ENCODE measurements at places on chromosomes 4 and X. TPM values are rescaled to one million over a fixed set of nuclear protein-coding genes. Genes with fewer than 3 reads are reported as not detected.

Gene CPE
- total RNA-seq, result 284 TPM

DNA sequence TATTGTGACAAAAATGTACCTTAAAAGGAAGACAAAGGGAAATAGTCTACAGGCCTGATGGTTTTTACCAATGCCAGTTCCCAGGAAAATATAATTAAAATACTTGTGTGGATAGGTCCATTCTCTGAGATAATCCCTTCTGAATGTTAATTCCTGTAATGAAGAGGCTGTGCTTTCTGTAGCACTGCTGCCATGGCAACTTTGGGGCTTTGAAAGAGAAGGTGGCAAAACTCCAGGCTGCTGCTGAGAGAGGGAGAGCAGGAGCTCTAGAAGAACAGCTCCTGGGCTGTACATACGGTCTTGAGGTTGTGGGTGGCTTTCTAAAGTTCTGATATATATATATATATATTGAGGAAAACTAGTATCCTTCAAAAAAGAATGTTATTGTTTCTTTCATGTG is 125.4 kb downstream of the PDLIM5 start:
- H3K27me3 ChIP-seq, result no peaks in the 10 kb centered on the region
- no peak overlapping the region for H3K27ac ChIP-seq
- DNase-seq, result peak; percentile 69
- H3K4me3 ChIP-seq, result no peak overlapping the region

DNA sequence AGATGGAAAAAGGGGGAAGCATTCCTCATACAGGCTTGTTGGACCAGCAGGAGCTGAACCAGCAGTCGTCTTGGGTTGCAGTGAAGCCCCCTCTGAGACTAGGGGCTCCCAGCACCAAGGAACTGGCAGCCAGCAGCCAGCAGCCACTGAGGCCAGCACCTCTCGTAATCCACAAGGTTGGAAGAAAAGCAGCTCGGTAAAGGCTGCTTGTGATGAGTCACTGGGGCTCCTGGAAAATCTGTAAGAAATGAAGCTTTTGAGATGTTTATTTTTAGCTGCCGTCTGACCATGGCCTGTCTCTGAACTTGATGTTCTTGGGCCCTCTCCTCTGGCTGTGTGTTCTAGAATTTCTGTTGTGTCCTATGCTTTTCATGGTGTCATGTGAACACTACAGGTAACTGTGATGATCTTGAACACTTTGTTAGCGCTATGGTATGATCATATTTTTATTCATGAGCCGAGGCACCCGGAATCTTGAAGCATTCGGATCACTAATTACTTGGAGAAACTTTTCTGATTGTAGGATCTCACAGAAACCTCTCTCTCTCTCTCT is 18.6 kb downstream of the CLCN4 start:
- H3K27me3 ChIP-seq, result no peaks in the 10 kb centered on the region
- H3K27ac ChIP-seq, result no peak overlapping the region
- H3K4me1 ChIP-seq, result no peaks in the 10 kb centered on the region
- H3K4me3 ChIP-seq, result no peak overlapping the region

GRCh38 chr4:64880557-64880956 is 471.3 kb upstream of the TECRL start:
- no peaks in the 10 kb centered on the region for H3K36me3 ChIP-seq
- no peaks in the 10 kb centered on the region for H3K4me1 ChIP-seq
- H3K27me3 ChIP-seq, result no peaks in the 10 kb centered on the region
- DNase-seq, result no peak

GRCh38 chr4:14289708-14290107 is 662.2 kb upstream of the BOD1L1 start:
- no peaks in the 10 kb centered on the region for H3K4me1 ChIP-seq
- no peak overlapping the region for H3K4me3 ChIP-seq
- H3K27me3 ChIP-seq, result no peaks in the 10 kb centered on the region
- DNase-seq, result no peak
- no peaks in the 10 kb centered on the region for H3K36me3 ChIP-seq
